ENCODE measurements at places on chromosomes 11 and 22.

DNA sequence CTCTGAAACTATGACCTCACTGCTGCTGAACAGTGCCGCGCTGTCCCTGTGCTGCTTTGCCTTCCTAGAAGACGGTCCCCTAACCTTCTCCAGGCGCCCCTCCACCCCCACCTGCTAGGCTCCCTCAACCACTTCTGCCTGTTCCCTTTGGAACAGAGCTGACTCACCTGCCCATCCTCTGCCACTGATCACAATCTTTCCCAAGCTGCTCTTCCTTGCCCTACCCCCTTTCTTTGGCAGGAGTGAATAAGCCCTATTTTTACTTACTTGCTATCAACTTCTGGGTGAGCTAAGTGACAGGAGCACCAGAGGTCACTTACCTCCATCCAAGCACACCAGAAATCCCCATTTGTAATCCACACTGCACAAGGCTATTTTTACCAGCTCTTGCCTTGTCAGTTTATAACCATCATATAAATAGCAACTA, 116.0 kb upstream of the BID start:
- no peak for DNase-seq

GRCh38 chr11:133579165-133580031, 47.1 kb upstream of the OPCML start:
- no peak for DNase-seq

DNA sequence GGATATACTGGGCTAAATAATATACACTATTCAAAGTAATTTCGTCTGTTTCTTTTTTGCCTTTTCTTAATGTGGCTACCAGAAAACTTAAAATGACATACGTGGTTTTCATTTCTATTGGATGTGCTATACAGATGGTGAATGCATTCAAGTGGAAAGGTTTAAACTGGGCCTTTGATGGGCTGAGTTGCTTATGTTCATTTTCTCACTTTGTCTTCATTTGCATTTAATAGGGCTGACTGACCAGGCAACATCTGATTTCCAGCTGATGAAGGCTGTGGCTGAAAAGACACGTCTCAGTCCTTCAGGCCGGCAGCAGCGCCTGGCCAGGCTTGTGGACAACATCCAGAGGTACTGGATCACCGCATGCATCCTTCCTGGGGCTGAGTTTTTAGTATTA, 27.9 kb downstream of the PIWIL4 start:
- DNase-seq = no peak

DNA sequence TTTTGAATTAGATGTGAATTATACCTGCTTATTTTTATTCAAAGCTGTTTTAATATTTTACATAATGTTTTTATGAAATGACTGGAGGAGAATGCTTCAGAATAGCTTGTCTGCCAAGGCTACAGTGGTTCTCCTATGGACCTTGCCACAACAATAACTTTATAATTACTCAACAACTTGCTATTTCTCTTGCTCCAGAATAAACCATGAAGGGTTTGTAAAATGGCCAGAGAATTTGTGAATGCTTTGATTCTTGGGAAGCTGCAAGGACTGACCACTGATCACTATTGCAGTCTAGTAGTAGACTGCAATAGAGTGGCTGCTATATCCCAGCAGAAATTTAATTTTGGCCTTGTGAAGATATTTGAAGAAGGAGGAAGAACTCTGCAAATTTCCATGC, 199.7 kb downstream of the FAT3 start:
- no peak for DNase-seq

DNA sequence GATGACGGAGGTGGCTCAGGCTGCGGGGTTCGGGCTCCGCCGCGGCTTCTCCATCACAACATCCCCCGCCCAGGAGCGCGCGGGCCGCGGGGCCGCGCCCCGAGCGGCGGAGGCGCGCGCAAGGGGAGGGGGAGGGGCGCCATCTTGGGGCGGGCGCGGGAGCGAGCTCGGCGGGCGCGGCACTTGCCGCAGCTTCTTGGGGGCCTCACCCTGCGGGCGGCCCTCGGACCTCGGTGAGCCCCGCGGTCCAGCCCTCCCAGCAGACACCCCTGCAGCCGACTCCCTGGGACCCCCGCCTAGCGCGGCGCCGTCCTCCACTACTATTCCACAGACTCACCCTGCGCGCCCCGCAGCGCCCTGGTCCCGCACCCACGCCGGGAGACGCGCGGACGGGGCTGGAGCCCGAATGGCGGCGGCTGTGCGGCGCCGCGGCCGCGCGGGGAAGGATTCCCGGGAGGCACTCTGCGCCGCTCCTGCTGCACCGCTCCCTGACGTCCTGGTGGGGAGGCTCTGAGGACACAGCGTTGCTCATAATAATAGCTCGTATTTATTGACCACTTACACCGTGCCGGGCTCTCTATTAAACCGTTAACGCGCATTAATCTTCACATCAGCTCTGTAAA, at the start of gene APBB1:
Gene APBB1, minus strand, starts transcription at position 86 of the 623 bp plus-strand sequence. CDS start 7,747 bp downstream, outside the sequence.
- no peak for DNase-seq

DNA sequence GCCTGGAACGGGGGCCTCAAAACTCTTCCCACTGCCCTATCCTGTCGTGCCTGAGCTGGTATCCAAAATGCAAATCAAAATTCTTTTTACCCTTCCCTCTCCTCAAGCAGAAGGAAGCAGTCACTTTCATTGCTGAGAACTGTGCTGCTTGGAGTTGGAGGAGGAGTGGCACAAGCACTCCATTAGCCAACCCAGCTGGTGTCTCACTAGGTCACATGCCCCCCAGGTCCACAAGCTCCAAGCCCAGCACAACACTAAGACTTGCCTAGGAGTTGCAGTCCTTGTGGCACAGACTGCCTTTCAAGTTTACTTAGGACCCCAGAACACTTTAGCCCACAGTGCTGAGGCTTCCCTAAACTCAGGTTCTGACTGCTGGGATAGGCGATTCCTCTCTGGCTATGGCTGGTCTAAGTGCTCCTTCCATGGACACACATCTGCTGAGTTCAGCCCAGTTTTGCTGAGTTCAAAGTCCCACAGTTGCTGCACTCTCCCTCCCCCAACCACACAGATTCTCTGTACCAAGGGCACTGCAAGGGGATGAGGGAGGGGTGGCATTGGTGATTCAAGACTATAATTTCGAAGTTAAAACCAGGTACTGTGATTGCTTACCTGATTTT, 68.6 kb downstream of the CHRDL2 start:
- no peak for DNase-seq

DNA sequence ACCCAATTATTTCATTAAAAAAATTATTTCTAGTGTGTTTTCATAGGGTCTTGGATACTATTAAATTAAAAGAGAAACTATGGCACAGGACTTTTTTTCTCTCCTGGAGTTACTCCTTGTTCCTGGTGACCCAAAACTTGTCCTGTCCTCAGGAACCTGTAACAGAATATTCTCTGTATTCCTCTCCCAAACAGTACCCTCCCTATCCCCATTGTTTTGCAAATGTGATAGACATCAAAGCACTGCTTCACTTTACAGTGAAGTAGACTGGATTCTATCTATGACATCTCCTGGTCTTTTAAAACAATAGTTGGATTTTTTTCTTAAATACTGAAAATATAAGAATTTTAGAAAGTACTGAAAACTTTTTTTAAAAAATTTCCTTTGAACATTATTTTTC, 37.2 kb downstream of the FAR1 start:
- DNase-seq = no peak

- no peak for DNase-seq
Observed at GRCh38 chr11:846496-847098, 3.9 kb downstream of the TSPAN4 start.

- no peak for DNase-seq
Observed at GRCh38 chr22:34623580-34623979, 442.4 kb upstream of the ISX start.

- DNase-seq = no peak
Observed at GRCh38 chr11:95192717-95193116, 38.3 kb downstream of the SESN3 start.

DNA sequence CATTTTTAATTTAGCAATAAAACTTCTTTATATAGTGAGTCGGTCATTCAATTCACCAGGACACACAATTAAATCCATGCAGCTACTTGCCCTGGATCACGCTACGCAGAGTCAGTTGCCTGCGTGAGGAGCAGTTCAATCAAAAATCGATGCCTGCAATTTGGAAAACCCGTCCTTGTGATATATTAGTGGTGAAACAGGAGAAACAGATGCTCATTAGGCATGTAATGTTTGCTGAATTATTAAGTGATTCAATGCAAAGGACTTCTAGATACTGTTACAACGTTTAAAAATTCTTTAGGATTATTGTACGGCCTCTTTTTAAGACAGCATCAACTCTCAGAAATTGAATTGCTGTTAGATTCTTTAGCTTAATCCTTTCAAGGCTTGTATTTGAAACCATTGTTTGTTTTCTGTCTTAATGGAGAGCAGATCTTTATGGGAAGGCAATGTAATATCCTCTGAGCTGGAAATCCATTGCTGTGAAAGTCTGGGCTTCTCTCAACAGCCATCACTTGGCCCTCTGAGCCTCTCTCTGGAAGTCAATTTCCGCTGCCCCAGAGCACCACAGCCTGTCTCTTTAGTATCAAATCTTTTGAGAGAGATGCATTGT, 20.1 kb upstream of the PAMR1 start:
- DNase-seq = no peak

GRCh38 chr22:41367680-41368542, 13.8 kb upstream of the TEF start:
- no peak for DNase-seq

GRCh38 chr22:27839057-27839660, 37.6 kb upstream of the MN1 start:
- DNase-seq = no peak
